NCI-H1436 treated with DMSO at 0.1 percent for 48 hours (cell line): ENCODE measurements at places on chromosomes 7 and 10.

DNA sequence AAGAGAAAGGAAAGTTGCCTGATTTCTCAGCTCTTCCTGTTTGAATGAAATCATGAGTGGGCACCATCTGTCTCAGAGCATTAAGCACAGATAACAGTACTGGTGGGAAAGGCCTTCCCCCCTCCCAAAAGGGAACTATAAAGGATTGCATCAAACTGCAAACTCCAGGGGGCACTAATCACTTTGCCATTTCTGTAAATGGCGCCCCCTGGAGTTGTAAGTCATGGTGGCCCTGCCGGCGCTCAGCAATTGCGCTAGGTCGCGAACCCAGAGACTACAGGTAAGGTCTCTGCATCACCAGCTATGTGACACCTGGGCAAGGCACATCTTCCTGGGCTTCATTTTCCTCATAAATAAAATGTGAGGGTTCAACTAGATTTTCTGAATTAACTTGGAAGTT, 11.1 kb downstream of the LRRC4 start:
- no peak for DNase-seq

- DNase-seq = no peak
Observed at GRCh38 chr7:610141-610530, 90.5 kb upstream of the PDGFA start.

GRCh38 chr7:55024776-55025175, 6.0 kb downstream of the EGFR start:
- DNase-seq = no peak

GRCh38 chr7:25391295-25391861, 163.1 kb upstream of the NPVF start:
- DNase-seq = no peak

GRCh38 chr10:130935128-130935439, 376.4 kb downstream of the TCERG1L start:
- DNase-seq = no peak
